ENCODE measurements at places on chromosomes 6 and 20.

- DNase-seq: peak; percentile 31
Measured at GRCh38 chr20:41616228-41616627, 1.9 kb downstream of the CHD6 start.

- DNase-seq: peak; percentile 63
Measured at GRCh38 chr6:109117346-109118035, 22.2 kb downstream of the CEP57L1 start.

DNA sequence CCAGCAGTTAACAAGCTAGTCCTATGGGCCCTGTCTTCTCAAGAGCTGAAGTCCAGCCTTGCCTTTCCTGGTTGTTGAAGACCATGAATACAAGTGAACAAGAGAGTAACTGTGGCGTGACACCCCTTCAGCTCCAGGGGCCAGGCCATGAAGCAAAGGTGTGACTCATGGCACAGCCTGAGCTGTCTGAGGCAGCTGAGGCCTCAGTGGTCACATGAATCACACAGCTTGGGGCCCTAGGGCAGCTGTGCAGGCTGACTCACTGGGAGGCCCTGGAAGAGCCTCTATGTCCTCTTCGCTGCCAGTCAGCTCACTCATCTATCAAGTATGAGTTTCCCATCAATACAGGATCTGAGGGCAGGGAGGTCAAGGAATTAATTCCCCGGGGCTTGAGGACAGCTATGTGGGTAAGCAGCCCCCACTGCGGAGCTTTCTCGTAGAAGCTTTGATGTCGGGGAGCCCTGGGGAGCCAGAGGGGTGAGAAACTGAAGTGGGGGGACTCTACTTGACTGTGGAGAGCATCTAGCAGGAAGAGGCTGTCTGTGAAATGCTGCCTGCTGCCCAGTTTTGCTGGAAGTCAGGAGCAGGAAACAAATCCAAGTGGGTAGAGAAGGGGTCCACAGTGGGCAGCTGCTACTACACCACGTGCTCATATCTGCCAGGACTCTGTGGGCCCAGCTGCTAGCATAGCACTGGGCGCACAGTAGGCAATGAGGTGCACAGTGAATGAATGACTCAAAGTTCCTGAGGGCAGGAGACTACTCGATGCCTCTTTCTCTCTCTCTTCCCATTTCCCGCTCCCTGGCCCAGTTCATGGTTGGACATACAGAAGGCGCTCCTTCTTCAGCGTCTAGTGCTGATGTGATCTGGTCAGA lies 13.7 kb upstream of the FAM83C start:
- peak; percentile 100 for DNase-seq

DNA sequence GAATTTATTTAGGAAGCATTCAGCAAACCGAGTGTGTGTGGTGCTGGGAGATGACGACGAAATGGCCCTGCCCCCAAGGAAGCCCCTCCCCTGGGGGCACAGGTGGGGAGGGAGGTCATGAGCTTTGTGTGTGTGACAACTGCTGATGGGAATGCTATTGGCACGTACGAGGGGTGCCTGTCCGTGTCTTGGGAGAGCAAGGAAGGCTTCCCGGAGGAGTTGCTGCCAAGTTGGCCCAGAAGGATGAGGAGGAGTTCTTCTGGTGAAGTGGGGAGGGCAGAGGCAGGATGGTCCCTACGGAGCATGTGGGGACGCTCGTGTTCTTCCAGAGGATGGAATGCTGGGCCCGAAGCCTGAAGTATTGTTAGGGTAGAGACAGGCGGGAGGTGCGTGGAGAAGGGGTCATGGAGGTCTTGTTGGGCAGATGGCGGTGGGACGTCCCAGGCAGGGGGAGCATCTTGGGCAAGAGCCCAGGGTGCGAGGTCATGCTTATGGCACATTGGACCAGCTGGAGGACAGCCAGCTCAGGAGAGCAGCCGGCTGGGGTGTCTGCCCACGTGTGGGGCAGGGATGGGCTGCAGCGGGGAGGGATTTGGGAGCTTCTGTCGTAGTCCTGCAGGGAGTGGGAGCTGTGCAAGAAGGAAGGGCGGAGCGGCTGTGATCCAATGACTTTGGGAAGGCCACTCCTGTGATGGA lies 46.1 kb downstream of the SYNJ2 start:
- no peak for DNase-seq

GRCh38 chr20:58127701-58128111 lies 100.7 kb downstream of the ANKRD60 start:
- peak; percentile 89 for DNase-seq
